Uterus (tissue), 4 donors: ENCODE measurements at places on chromosomes 2 and 18. TPM values are rescaled to one million over a fixed set of nuclear protein-coding genes. Genes with fewer than 3 reads are reported as not detected.
A peak's percentile ranks its signal among the peaks of the same experiment; 100 is the strongest.

DNA sequence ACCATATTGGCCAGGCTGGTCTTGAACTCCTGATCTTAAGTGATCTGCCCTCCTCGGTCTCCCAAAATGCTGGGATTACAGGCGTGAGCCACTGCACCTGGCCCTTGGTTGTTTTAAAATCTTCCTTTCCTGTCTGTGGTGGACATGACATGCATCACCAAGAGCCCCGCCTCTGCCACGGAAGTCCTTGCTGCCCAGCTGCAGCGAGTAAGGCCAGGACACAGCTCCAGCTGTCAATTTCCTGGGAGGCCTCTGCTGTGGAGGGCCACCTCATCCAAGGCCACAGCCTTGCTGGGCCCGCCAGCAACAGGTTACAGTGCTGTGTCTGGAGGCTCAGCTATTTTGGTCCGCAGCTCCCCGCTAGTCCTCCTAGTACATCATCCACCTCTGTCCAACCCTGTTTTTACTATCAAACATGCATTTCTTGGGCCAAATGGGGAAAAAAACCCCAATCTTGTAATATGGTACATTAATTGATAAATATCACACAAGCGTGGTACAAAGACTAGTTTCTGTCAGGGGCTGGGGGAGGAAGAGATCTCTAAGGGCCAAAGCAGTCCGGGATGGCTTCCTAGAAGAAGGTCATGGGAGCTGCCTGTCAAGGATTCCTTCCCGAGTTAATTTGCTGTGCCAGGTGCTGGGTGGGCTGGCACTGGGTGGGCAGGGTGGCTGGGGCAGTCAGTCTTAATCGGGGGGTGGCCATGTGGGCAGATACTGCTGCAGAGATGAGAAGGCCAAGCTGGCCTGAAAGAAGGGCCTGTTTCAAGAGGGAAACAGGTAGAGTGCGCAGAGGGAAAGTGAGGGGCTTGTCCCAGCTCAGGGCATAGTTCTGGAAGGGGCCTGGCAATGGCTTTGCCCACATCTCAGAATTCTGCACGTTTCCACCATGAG, 100.5 kb downstream of the INHBB start:
- no peak for DNase-seq
- no peaks in the 10 kb centered on the region for H3K36me3 ChIP-seq
- no peak overlapping the region for H3K27ac ChIP-seq
- H3K4me3 ChIP-seq, result no peak overlapping the region

ANO7 gene
- total RNA-seq, result under 0.01 TPM

GRCh38 chr2:84881581-84882413, 913 bp upstream of the TRABD2A start:
- no peak overlapping the region for H3K27ac ChIP-seq
- peak; percentile 70 for DNase-seq
- peaks cover 20% of the 10 kb centered on the region for H3K4me1 ChIP-seq
- no peaks in the 10 kb centered on the region for H3K27me3 ChIP-seq

GRCh38 chr18:45801416-45802004, 24.0 kb upstream of the SIGLEC15 start:
- no peaks in the 10 kb centered on the region for H3K27me3 ChIP-seq
- no peak overlapping the region for H3K27ac ChIP-seq
- no peak for DNase-seq
- no peaks in the 10 kb centered on the region for H3K4me1 ChIP-seq

DNA sequence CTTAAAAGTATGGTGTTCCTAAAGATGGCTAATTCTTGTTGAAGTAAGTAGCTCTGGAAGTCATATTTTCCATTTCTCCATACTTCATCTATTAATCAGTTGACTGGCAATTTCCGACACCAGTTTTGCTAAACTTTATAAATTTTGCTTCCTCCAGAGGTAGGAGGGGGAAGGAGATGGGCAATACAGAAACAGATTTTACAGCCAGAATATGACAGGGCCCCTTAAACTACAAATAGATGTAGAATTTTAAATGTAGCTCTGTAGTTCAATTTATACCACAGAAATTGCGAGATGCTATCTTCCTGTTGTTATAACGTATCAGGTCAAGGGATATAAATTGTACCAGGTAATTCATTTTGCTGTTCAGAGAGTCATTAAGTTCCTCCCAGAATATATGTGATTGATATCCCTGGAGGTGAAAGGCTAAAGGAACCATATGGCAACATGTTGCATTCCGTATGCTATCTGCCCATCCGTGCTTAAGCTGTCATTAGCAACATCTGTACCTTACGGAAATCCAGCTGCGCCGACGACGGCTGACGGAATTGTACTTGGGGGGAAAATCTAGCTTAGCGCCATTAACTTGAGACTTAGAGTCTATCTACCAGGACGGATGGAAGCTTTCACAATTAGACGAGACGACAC, 8.4 kb upstream of the NR4A2 start:
- H3K27ac ChIP-seq, result peak overlapping the region; percentile 100
- H3K4me1 ChIP-seq, result no peaks in the 10 kb centered on the region
- no peaks in the 10 kb centered on the region for H3K36me3 ChIP-seq
- DNase-seq, result no peak
- H3K27me3 ChIP-seq, result no peaks in the 10 kb centered on the region
- peak overlapping the region; percentile 73 for H3K4me3 ChIP-seq

GREB1L gene
- 4.1 TPM for total RNA-seq
